H54 (cell line): ENCODE measurements at places on chromosomes 12 and 14.
A peak's percentile ranks its signal among the peaks of the same experiment; 100 is the strongest.

GRCh38 chr12:88391556-88391955, 188.7 kb downstream of the KITLG start:
- DNase-seq, result peak; percentile 26

GRCh38 chr12:87376722-87377121, 652.5 kb downstream of the C12orf50 start:
- DNase-seq, result no peak

- DNase-seq, result no peak
Observed at GRCh38 chr14:89123851-89124250, 293.2 kb downstream of the FOXN3 start.

GRCh38 chr14:50846226-50846880, 15.4 kb upstream of the NIN start:
- peak; percentile 43 for DNase-seq

GRCh38 chr14:33317675-33318074, 379.0 kb downstream of the NPAS3 start:
- DNase-seq, result no peak
